ENCODE measurements at places on chromosomes 2 and 18.

DNA sequence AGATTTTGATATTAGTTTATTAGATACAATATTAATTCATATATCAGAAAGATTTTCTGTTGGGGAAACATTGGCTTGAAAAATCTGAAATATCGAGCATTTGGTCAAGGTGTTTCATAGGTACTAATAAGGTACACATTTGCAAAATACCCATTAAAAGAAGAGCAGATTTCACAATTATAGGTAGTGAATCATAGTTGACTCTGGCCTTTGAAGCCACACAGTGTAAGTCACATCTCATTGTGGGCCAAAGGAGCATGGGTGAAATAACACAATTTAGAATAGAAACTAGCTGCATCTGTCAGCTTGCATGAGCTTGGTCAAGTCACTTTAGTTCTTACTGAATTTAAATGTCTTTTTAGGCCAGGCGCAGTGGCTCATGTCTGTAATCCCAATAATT, 4.9 kb downstream of the KDM3A start:
- no peak for DNase-seq

DNA sequence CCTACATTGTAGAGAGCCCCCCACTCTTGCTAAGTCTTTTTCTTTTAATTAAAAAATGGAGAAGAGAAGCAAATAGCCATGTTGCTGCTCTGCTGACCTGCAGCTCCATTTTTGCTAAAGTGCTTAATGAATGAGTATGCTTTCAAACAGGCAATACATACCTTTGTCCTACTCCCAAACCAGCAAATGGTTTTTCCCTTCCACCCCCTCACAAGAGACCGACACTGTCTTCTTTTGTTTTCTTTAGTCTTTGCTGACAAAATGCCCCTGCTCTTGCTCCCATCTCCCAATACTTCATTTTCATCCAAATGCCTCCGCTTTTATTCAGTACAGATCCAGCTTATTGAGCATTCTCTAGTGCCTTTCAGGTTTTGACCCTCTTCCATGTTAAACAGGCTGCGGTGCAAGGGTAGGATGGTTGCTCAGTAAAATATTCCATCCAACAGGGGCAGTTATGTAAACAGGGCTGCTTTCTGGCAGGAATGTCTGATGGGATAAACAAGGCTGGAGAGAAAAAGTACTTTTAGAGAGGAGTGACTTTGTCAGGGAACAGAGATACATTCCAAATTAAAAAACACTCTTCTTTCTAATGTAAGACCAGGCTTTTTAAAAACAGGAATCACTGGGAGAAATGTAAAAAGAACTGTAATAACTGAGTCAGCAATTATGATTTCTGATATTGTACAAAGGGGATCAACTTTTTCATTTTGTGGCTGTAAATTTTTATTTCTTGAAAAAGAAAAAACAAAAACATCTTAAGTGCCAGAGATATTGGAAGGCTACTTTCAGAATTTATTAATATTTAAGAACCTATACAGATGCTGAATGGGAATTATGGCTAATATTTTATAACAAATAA, 136.8 kb downstream of the MEP1B start:
- no peak for DNase-seq

- peak; percentile 40 for DNase-seq
Observed at GRCh38 chr2:146853741-146854444, 990.9 kb upstream of the ACVR2A start.

DNA sequence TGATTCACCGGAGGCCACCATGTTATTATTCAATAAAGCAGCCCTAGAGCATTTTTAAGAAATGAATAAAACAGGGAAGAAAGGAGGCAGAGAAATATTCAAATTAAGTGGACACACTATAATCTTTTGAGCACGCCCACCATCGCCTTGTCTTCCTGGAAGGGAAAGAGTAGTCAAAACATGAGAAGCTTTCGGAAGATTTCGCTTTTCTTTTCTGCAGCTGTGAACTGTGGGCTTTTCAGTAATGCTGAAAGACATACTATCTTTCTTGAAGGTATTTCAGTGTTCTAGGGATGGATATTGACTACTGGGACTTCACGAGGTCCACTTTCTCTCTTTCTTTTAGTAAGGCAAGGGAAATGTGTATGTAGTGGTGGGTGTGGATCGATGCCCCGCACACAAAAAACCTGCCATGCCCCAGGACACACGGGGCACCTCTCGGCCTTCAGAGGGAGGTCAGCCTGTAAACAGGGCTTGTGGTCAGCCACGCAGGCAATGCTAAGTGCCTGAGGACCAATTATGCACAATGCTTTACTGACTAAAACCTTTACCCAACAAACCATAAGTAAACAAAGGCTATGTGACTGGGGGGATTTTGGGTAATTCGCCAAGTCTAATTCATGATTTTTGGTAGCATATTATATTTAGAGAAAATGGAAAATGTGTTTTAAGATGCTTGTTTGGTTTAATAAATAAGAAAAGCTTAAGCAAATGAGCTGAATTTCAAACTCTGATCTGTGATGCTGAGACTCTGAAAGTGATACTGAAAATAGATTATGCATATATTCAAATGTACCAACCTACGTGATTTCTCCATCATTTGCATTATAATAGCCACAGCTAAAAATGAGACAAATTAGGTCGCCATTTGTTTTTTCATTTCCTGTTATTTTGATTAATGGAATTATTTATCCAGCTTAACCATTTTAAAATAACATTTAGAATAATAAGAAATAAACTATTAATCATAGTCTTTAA, 130.5 kb downstream of the ZNF516 start:
- DNase-seq: no peak

DNA sequence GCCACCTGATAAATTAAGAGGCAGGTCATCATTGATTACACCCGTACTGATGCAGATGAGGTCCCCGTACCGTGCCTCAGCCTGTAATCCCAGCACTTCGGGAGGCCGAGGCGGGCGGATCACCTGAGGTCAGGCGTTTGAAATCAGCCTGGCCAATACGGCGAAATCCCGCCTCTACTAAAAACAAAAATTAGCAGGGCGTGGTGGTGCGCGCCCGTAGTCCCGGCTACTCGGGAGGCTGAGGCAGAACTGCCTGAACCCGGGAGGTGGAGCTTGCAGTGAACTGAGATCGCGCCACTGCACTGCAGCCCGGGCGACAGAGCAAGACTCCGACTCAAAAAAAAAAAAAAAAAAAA, 683 bp upstream of the ENOSF1 start:
- DNase-seq: no peak

DNA sequence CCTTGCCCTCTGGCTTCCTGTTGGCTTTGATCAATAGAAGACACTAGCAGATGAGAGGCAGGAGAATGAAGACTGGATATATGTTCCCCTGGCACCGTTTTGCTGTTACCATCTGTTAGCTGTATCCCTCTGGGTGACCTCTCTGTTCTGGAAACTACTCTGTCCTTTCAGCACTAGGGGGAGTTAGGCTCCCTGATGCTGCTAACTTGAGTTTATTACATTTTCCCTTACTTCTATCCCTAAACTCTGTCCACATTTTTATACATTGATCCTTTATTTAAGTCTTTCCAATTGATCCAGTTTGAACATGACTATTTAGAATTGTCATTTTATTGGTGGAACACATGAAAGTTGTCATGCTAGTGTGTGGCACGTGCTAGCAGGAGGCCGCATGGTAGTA, 1014.3 kb upstream of the CDH2 start:
- DNase-seq: peak; percentile 36

DNA sequence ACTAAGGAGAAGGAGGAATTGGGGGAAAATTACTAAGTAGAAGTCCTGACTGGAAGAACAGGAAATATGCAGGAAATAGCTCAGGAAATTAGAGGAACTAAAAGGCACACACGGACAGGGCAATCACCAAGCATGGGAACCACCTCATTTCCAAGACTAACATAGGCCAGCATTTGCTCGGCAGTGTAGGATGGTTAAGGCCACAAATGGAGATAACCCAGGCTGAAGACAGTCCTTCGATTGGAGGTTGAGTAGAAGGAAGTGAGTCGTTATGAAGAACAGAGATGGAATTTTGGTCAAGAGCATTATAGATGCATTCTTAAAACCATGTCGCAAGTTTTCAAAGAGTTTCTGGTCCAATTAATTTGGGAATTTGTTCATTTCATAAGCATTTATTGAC, 401.4 kb downstream of the ALK start:
- peak; percentile 90 for DNase-seq

DNA sequence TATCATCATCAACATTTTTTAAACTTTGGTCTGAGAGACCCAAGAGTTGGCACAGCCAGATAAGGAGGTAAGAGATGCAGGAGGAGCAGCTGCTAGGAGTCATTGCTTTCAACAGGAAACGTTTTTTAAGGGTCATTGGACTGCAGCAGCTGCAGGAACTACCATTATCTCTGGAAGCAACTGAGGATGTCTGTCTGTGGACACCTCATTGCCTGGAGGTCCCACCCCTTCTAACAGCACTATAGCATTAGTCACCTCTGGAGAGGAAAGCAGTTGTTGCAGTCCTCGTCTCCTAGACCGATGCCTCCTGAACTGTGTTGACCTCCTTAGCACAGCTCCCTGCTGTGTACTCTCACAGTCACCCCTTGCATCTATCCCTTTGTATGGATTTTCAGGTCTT, 21.5 kb upstream of the FSHR start:
- peak; percentile 9 for DNase-seq

DNA sequence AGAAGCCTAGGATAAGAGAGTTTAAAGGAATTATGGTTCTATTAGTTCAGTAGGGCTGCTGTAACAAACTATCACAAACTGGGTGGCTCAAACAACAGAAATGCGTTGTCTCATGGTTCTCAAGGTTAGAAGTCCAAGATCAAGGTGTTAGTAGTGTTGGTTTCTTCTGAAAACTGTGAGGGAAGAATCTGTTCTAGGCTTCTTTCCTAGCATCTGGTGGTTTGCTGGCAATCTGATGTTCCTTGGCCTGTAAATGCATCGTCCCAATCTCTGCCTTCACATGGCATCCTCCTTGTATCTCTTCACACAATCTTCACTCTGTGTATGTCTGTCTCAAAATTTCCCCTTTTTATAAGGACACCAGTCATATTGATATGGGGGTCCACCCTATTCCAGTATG, 76.3 kb downstream of the MDH1 start:
- DNase-seq: no peak

DNA sequence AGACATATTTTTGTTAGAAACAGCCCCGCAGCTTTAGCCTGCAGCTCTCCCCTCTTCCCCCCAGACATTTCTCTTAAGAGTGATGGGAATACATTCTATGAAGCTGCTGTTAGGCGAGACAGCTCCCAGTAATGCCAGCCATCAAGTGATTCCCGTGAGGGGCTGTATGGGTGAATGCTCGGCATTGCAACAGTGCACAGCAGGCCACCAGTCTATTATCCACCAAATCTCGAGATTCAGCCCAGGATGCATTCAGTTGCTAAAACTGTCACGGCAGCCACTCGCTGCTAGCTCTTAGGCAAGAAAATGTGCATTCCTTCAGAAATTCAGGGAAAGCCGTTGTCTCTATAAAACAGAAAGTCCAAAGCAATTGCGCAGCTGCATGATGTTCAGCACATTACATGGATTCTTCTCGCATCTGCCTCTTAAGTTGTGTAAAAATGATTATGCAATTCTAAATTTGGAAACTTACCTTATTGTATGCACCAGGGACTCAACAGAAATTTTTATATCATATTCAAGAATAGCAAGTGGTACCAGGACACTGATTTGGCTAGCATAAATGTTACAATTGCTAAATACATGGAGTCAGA, 211.3 kb upstream of the ARL4C start:
- DNase-seq: no peak

- DNase-seq: no peak
Observed at GRCh38 chr18:2897448-2898185, 50.8 kb downstream of the EMILIN2 start.

DNA sequence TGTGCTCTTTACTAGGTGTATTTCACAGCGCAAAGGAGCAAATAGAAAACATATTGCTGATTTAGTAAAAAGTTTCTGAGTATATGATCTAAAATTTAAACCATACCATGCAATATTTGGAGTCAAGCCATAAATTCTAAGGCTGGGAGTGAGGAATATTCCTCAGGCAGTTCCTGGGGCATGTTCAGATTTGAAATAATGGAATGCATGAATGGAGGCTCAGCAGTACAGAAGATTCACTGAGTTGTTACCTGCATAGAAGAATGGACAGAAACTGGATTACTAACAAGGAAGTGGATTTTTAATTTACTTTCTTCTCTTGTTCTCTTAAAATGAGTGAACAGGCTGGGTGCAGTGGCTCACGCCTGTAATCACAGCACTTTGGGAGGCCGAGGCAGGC, 441.0 kb upstream of the MAP2 start:
- no peak for DNase-seq

- DNase-seq: no peak
Observed at GRCh38 chr2:241942416-241943208, 73.1 kb downstream of the RTP5 start.

GRCh38 chr2:222568865-222569264, 87.0 kb downstream of the FARSB start:
- peak; percentile 62 for DNase-seq

- no peak for DNase-seq
Observed at GRCh38 chr18:75124991-75125381, 84.0 kb downstream of the PTGR3 start.

DNA sequence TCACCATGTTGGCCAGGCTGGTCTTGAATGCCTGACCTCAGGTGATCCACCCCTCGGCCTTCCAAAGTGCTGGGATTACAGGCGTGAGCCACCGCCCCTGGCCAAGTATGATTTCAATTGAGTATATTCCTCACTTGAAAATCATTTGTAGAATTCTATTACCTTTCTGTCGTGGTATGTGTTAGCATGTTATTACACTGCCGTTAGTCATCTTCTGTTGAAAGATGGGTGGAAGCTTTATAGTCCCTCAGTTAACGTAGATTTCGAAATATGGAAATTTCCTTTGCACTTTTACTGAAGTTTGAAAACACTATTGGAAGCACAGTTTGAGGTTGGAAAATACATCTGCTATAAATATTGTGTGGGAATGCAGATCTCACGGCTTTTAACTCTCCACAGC, 14.7 kb downstream of the NIFK start:
- DNase-seq: peak; percentile 90

GRCh38 chr2:113677330-113677729, 50.3 kb downstream of the RABL2A start:
- no peak for DNase-seq

GRCh38 chr2:157903151-157903550, 27.0 kb upstream of the ACVR1 start:
- DNase-seq: no peak

DNA sequence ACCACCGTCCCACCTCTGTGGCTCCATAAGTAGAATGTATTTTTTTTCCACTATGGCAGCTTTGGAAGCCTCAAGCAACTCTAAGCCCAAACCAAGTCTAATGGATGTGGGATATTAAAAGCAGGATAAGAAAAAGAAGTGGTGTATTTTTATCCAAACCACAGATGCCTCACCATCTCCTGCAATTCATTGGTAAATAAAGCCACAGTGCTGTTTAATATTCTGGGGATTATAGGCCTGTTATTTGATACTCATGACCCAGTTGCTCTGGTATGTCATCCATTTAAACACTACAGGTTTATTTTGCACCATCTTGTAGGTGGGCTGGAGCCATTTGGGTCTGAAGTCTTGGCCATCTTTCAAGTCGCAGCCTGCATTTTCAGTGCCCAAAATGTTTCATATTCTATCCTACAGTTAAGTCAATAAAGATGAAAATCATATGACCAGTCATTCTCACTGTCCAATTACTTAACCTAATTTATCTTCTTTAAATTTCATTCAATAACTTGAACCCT, 279.5 kb upstream of the EPHA4 start:
- DNase-seq: no peak

GRCh38 chr18:8732442-8733360, 27.3 kb downstream of the MTCL1 start:
- no peak for DNase-seq
